ENCODE measurements at places on chromosomes 16 and 17.

- peak; percentile 78 for DNase-seq
- H3K4me3 ChIP-seq, result peak overlapping the region; percentile 98
- H3K36me3 ChIP-seq, result no peaks in the 10 kb centered on the region
- H3K27ac ChIP-seq, result peak overlapping the region; percentile 50
- H3K27me3 ChIP-seq, result no peaks in the 10 kb centered on the region
- peaks cover 27% of the 10 kb centered on the region for H3K4me1 ChIP-seq
These were observed 1.7 kb downstream of the SLFN5 start for GRCh38 chr17:35244341-35245195.

- no peak for DNase-seq
- H3K4me3 ChIP-seq, result no peak overlapping the region
- no peak overlapping the region for H3K27ac ChIP-seq
- no peaks in the 10 kb centered on the region for H3K36me3 ChIP-seq
- peaks cover 33% of the 10 kb centered on the region for H3K4me1 ChIP-seq
These were observed 5.0 kb upstream of the LASP1 start for GRCh38 chr17:38864636-38865398.

DNA sequence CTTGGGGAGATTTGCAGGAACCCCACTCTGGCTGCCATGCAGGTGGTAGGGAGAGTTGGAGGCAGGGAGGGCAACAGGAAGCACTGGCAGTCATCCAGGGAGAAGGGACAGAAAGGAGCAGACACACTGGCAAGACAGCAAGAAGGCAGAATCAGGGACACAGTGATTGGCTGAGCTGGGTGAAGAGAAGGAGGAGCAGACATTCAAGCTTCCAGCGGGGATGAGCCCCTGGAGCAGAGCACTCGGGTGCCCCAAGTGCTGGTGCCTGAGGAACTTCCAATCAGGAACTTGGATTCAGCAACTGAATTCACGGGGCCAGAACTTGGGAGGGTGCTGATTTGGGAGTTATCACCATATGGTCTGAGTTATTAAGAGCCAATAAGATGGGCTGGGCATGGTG, 6.3 kb upstream of the ITGA3 start:
- H3K27ac ChIP-seq, result no peak overlapping the region
- DNase-seq, result no peak
- no peaks in the 10 kb centered on the region for H3K27me3 ChIP-seq
- no peak overlapping the region for H3K4me3 ChIP-seq
- no peaks in the 10 kb centered on the region for H3K4me1 ChIP-seq

DNA sequence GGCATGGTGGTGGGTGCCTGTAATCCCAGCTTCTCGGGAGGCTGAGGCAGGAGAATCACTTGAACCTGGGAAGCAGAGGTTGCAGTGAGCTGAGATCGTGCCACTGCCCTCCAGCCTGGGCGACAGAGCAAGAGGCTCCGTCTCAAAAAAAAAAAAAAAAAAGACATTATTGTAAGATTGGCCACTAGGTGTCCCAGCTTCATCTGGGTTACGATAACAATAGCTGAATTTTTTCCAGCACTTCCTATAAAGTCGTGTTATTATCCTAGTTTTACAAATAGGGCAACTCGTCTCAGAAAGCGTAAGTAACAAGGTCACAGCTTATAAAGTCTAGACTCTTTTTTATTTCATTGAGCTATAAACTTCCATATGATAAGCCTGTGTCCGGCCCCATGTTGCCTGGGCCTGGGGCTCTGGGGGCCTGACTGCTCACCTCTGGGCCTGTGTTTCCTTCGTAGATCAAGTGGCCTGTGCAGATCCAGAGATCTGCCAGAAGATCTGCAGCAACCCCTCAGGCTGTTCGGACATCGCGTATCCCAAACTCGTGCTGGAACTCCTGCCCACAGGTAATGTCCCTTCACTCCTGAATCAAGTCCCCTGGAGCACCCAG, 60.5 kb downstream of the SLC5A11 start:
- H3K4me1 ChIP-seq, result no peaks in the 10 kb centered on the region
- no peaks in the 10 kb centered on the region for H3K27me3 ChIP-seq
- no peak for DNase-seq
- no peaks in the 10 kb centered on the region for H3K36me3 ChIP-seq

DNA sequence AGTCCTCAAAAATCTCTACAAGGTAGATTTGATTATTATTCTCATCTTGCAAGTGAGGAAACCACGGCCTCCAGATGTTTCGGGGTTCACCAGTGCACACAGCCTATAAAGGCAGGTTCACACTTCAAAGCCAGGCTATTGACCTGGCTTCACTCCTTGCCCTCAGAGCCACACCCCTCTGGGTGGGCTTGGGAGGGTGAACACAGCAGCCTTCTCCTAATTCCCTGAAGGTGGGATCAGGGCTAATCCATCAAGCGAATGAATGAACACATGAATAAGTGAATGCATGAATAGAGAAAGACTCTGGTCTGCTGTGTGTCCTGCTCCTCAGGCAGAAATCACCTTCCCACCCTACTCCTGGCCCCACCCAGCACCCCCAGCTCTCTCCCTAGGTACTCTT, 139.0 kb downstream of the CYLD start:
- no peaks in the 10 kb centered on the region for H3K36me3 ChIP-seq
- DNase-seq, result no peak
- H3K27me3 ChIP-seq, result peaks cover 6% of the 10 kb centered on the region

DNA sequence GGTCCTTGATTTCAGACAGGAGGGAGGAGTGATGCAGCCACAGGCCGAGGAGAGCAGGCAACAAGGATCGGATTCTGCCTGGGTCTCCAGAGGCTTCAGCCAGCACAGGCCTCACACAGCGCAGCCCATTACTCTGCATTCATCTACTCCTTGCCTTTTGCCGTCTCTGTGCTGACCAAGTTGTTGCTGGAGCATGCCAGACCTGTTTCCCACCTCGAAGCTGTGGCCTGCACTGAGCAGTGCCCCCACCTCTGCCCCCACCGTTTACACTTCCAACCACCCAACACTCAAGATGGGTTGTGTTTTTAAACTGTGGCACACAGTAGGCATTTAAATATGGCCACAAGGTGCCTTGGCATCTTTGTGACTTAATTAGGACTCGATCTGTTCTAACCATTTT, 1.3 kb downstream of the PRM2 start:
- no peak overlapping the region for H3K27ac ChIP-seq
- H3K4me1 ChIP-seq, result peaks cover 15% of the 10 kb centered on the region
- H3K27me3 ChIP-seq, result no peaks in the 10 kb centered on the region
- no peaks in the 10 kb centered on the region for H3K36me3 ChIP-seq

DNA sequence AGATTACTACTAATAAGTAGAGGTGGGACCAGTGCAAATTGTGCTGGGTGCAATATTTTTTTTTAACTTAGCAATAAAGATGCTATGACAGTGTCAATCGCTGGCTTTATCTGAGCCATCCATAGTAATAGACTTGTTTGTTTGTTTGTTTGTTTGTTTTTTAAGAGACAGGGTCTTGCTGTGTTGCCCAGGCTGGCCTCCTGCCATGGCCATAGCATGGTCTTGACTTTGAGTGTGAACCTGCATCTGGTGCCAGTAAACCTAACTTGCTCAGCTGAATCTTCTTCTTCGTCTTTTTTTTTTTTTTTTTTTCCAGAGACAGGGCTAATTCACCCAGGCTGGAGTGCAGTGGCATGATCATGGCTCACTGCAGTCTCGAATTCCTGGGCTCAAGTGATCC, 46.6 kb downstream of the ZNRF1 start:
- no peak for DNase-seq
- no peaks in the 10 kb centered on the region for H3K4me1 ChIP-seq

GRCh38 chr17:67280279-67280678, 35.3 kb upstream of the HELZ start:
- no peak for DNase-seq
- no peaks in the 10 kb centered on the region for H3K27me3 ChIP-seq
- no peaks in the 10 kb centered on the region for H3K36me3 ChIP-seq
- no peak overlapping the region for H3K27ac ChIP-seq
- H3K4me1 ChIP-seq, result no peaks in the 10 kb centered on the region

DNA sequence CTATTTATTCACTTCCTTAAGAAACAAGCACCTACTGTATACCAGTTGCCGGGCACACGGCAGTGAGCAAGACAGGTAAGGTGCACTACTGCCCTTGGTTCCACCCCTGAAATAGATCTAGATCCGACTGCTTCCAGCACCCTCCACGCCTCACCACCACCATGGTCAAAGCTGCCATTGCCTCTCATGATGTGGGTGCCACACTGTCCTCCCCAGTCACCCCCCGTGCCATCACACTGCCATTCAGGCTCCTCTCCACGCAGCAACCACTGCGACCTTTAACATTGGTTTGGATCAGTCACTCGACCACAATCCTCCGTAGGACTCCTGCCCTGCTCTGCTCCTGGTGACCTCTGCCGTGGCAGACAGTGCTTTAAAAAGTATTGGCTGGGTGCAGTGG, 226.8 kb downstream of the CPPED1 start:
- no peak for DNase-seq
- peaks cover 23% of the 10 kb centered on the region for H3K4me1 ChIP-seq
- no peaks in the 10 kb centered on the region for H3K36me3 ChIP-seq
- no peak overlapping the region for H3K4me3 ChIP-seq
- no peak overlapping the region for H3K27ac ChIP-seq
- H3K27me3 ChIP-seq, result no peaks in the 10 kb centered on the region

DNA sequence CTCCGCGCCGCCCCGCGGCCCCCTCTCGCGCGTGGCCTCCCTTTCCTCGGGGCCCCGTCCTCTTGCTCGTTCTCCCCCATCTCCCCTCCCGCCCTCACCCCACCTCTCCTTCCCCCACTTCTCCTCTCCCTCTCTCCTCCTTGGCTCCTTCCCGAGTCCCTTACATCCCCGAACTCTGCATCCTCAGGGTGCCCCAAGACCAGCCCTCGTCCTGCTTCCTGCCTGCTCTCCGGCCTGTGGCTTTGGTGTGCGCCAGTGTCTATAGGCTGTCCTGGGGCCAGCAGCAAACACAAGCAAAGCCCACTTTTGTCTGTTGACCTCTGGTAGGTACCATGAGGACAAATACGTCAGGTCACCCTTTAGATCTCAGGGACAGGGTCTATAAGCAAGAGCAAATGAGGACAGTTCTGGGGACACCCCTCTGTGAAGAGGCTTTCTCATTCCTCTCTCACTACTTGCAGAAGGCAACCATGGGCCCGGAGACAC, 284 bp upstream of the COPZ2 start:
- peaks cover 15% of the 10 kb centered on the region for H3K4me1 ChIP-seq
- no peak for DNase-seq
- H3K36me3 ChIP-seq, result no peaks in the 10 kb centered on the region
- H3K27me3 ChIP-seq, result no peaks in the 10 kb centered on the region
- peak overlapping the region; percentile 38 for H3K4me3 ChIP-seq

DNA sequence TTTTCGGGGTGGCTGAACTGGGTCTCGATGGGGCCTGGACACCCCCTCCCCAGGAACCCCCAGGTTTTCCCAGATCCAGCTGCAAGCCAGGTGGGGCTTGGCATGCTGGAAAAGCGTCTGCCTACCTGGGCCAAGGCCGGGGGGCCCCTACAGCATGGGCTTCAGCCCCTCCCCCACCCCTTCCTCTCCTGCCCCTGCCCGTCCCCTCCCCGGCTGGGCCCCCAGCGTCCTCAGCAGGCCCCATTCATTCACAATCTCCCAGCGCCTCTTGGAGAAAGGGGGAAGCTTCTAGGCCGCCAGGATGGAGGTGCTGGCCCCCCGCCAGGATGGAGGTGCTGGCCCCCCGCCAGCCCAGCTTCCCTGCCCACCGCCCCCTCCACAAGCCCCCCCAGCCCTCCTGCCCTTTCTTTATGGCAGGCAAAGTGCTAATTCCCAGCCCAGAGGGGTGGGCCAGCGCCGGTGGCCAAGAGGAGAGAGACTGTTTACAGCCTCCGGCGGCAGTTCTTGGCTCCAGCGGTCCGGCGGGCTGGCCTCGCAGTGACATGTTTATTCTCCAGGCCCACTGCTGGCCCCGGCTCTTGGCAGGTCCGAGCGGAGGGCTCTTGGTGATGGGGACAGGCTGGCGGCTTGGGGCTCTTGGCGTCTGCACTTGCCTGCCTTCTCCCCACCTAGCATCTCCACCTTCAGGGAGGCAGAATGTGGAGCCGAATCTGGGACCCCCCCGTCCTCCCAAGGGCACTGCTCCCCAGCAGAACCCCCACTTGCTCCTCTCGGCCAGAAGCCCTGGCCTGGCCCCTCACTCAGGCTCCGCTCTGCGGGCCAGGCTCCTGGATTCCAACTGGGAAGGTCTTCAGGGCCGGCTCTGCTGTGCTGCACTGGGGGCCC, 94.4 kb upstream of the CIBAR2 start:
- no peak for DNase-seq
- no peak overlapping the region for H3K4me3 ChIP-seq
- no peaks in the 10 kb centered on the region for H3K27me3 ChIP-seq
- no peaks in the 10 kb centered on the region for H3K4me1 ChIP-seq

DNA sequence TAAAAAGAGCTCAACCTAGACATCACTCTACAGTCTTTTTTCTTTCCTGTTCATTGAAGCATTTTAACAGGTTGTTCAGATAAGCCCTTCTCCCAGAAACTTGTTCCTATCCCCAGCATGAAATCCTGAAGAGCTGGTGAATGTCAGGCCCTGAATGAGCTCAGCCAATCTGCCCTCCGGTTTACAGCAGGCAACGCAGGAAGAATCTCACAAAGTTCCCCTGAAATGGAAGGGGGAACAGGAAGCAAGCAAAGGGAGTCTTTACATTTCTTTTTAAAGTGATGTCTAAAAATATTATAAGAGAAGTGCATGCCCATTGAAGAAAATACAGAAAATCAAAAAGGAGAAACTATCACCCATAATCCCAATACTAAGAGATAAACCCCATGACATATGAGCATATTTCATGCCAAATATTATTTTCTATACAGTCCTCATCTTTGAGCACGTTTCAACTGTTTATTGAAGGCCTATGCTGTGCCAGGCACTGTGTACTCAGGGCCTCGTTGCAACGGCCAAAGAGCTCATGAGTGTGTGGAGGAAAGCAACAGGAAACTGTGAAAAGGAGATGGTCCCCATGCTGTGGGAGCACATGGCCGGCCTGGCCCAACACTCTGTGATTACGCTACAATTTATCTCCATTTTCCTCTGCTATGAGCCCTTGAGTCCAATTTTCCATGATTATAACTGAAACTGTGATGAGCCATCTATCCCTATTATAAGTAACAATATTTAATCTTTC, 5.7 kb downstream of the TK2 start:
- H3K4me1 ChIP-seq, result peaks cover 63% of the 10 kb centered on the region
- no peak overlapping the region for H3K4me3 ChIP-seq
- H3K36me3 ChIP-seq, result no peaks in the 10 kb centered on the region
- no peak for DNase-seq

DNA sequence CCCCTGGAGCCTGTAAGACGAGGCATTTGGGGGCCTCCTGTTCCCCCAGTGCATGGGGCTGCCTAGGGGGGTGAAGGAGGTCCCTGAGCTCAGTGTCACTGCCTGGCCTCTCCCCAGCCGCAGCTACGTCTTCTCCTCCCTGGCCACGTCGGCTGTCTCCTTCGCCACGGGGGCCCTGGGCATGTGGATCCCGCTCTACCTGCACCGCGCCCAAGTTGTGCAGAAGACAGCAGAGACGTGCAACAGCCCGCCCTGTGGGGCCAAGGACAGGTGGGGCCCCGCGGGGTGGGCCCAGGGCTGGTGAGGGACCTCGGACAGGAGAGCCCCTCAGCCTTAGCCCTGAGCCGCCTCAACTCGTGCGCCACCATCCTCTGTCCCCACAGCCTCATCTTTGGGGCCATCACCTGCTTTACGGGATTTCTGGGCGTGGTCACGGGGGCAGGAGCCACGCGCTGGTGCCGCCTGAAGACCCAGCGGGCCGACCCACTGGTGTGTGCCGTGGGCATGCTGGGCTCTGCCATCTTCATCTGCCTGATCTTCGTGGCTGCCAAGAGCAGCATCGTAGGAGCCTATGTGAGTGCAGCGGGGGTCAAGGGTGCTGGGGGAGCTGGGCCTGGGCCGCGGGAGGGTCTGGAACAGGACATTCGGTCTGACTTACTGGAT, 22.2 kb downstream of the MYBBP1A start:
- no peak overlapping the region for H3K27ac ChIP-seq
- H3K36me3 ChIP-seq, result no peaks in the 10 kb centered on the region
- H3K4me1 ChIP-seq, result peaks cover 3% of the 10 kb centered on the region
- H3K4me3 ChIP-seq, result no peak overlapping the region
- no peaks in the 10 kb centered on the region for H3K27me3 ChIP-seq
